ENCODE measurements at places on chromosomes 2 and 18. TPM values are rescaled to one million over a fixed set of nuclear protein-coding genes. Genes with fewer than 3 reads are reported as not detected.

Gene CROCC2
- total RNA-seq, result not detected

Gene IL36B
- total RNA-seq, result not detected

Gene ANKRD30B
- not detected for total RNA-seq

Gene GYPC
- total RNA-seq, result not detected

Gene FOXD4L1
- total RNA-seq, result 0.43 TPM

Gene TRIB2
- 18.9 TPM for total RNA-seq

Gene NTSR2
- total RNA-seq, result not detected

Gene GPR75
- 1.8 TPM for total RNA-seq

Gene PDE11A
- 1.4 TPM for total RNA-seq

Gene POTEC
- not detected for total RNA-seq

Gene TTN
- not detected for total RNA-seq

Gene MYL12A
- 532 TPM for total RNA-seq

Gene STRN
- 37.6 TPM for total RNA-seq

Gene GPR45
- total RNA-seq, result not detected

Gene ASAP2
- 66.8 TPM for total RNA-seq

Gene LIPT1
- 10.3 TPM for total RNA-seq

Gene DHRS9
- total RNA-seq, result not detected

Gene SERPINB3
- not detected for total RNA-seq

Gene PKP4
- 59.1 TPM for total RNA-seq

Gene GALR1
- not detected for total RNA-seq

Gene CERKL
- 1.6 TPM for total RNA-seq

Gene FBXO48
- total RNA-seq, result 1.2 TPM

Gene MOGAT1
- 0.35 TPM for total RNA-seq

Gene SERPINB11
- not detected for total RNA-seq

Gene SULT1C2
- 2.1 TPM for total RNA-seq

Gene MC5R
- total RNA-seq, result not detected

Gene REEP1
- 0.25 TPM for total RNA-seq

Gene RMC1
- 19.6 TPM for total RNA-seq

Gene GCG
- not detected for total RNA-seq

Gene TMEM163
- 2.4 TPM for total RNA-seq

Gene CXCR4
- 0.70 TPM for total RNA-seq

Gene OLA1
- 263 TPM for total RNA-seq

Gene CFC1
- total RNA-seq, result not detected

Gene ZNF521
- not detected for total RNA-seq

Gene TSGA10
- 13.5 TPM for total RNA-seq

Gene DOCK10
- total RNA-seq, result 33.6 TPM

Gene ACVR2A
- total RNA-seq, result 10.3 TPM

Gene NEU2
- total RNA-seq, result not detected

Gene PCARE
- total RNA-seq, result not detected

Gene TPO
- not detected for total RNA-seq

Gene LHCGR
- total RNA-seq, result not detected

All from PC-9 (cell line).